ENCODE measurements at places on chromosomes 5 and 9.

- DNase-seq, result no peak
Observed at GRCh38 chr9:83521011-83521410, 17.2 kb downstream of the FRMD3 start.

GRCh38 chr9:82135106-82135505 is 146.5 kb downstream of the SPATA31D1 start:
- no peak for DNase-seq

- DNase-seq, result no peak
Observed at GRCh38 chr5:137666901-137667300, 69.0 kb downstream of the KLHL3 start.

DNA sequence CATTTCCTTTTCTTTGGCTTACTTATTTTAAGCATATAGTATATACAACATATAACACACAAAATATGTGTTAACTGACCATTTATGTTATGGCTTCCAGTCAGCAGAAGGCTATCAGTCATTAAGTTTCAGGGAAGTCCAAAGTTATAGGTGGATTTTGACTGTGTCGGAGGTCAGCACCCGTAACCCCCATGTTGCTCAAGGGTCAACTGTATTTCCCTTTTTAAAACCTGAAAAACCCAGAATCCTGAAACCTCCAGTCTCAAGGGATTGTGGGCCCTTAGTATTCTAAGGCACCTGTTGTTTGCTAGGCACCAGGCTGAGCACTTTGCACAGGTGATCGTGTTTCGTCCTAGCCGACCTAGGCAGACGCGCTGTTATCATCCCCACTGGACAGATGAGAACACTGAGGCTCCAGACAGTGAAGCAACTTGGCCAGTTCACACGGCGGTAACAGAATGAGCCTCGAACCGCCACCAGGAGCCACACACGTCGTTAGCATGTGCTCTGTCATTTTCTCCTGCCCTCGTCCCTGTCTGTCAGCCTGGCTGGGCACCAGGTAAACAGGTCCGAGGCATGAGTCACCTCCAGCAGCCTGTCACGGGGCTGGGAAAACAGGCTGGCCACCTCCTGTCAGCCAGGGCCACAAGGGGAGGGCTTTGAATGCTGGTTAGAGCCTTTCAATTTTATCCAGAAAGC is 39.9 kb downstream of the DUSP1 start:
- DNase-seq, result no peak

GRCh38 chr9:131447600-131447999 is 53.7 kb downstream of the PRRC2B start:
- DNase-seq, result no peak

GRCh38 chr9:128819716-128820664 is 1.7 kb downstream of the ENDOG start:
- peak; percentile 58 for DNase-seq

- no peak for DNase-seq
Observed at GRCh38 chr5:82011761-82012160, 39.9 kb downstream of the ATG10 start.

- DNase-seq, result no peak
Observed at GRCh38 chr5:32434221-32434620, 10.3 kb downstream of the ZFR start.

- DNase-seq, result no peak
Observed at GRCh38 chr9:24293386-24293785, 252.3 kb downstream of the IZUMO3 start.

DNA sequence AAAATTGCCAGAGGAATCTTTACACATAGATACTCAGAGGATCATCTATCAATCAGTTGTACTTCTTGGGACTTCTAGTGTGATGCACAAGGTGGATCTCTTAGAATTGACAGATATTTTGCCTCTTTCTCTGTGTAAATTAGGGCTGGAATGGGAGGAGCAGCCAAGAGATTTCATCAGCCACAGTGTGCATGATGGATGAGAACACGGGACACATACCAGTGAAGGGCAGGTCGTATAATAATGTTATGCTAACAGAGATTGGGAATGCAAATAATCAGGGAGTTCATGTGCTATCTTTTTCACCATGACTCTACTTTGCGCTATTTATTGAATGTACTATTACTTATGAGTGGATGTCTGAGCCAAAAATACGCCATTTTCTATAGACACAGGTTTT is 43.3 kb upstream of the ISOC1 start:
- DNase-seq, result no peak

- DNase-seq, result no peak
Observed at GRCh38 chr5:18270635-18271338, 636.5 kb downstream of the TAF11L14 start.

DNA sequence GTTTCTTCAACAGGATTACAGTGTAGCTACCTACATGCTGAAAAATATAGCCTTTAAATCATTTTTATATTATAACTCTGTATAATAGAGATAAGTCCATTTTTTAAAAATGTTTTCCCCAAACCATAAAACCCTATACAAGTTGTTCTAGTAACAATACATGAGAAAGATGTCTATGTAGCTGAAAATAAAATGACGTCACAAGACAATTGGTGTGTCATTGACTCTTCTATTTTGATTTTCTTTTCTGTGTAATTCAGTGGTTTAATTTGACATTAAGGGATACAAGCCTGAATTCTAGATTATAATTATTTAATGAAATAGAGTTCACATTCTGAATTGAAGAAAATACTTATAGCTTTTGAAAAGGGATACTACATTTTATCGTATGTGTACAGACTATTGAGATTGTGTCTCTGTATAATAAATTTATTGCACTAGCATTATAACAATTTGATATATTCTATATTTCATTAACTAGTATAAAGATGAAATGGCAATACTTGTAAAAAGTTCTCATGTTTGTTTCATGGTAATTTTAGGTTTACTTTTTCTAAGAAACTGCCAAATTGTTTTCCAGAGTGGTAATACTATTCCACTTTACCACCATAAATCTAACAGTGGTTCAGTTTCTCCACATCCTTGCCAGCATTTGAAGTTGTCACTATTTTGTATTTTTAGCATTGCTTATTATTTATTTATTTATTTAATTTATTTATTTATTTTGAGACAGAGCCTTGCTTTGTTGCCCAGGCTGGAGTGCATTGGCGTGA is 18.7 kb downstream of the ANXA1 start:
- no peak for DNase-seq

DNA sequence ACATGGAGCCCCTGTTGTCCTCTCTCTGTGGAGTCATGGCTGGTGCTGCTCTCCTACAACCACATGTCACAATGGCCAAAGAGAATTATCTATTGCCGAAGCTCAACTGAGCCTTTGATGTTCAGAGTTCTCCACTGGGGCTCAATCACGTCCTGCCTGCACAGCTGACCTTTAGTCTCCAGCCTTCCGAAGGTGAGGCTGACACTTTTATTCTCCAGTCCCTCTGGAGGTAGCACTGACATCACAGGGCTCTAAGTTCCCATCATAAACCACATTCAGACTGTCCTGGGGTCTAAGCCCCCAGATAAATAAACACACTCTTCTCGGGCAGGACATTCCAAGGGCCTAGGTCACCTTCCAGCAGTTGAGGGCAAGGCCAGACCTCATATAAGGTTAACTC is 23.4 kb downstream of the ADCY2 start:
- DNase-seq, result no peak

GRCh38 chr5:168292786-168293696 is 1.6 kb downstream of the WWC1 start:
- no peak for DNase-seq

DNA sequence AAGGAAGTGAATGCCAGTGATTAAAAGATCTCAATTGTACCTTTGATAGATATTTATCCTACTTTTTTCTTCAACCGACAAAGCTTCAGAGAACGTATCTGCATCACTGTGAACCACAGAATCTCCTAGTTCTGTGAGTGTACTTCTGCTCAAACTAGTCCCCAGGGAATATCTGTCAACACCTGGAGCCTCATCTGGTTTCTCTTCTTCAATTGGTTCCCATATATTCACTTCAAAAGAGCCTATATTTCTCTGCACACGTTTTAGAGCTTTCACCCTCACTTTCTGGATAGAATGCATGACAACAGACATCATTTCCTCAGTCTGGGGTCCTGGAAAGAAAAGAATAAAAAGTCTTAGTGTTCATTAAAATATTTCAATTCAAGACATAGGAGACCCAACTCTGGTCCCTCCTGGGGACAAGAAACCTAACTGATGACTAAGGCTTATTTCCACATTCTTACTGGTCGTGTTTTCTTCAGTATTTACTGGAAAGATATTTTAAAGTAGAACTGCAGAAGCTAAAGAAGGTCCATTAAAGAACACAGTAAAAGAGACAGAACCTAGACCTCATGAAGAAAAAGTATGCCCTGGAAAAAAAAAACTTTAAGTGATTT is 64.3 kb downstream of the CPLANE1 start:
- no peak for DNase-seq

DNA sequence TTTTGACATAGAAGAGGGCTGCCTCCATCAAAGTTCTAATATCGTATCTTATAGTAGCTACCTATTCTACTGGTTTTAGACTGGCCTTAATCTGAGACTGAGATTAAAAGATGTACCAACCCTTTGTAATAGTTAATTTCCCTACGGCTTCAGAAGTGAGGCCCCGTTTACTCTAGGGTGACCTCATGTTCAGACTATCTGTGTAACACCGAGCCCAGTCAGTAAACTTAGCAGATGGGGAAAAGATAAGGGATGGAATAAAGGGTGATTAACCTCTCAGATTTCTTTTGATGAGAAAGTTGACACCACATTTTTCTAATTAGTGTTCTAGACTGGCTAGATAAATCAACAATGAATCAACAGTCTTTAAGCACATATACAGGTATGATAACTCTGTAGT is 283.1 kb downstream of the KCTD16 start:
- DNase-seq, result no peak

DNA sequence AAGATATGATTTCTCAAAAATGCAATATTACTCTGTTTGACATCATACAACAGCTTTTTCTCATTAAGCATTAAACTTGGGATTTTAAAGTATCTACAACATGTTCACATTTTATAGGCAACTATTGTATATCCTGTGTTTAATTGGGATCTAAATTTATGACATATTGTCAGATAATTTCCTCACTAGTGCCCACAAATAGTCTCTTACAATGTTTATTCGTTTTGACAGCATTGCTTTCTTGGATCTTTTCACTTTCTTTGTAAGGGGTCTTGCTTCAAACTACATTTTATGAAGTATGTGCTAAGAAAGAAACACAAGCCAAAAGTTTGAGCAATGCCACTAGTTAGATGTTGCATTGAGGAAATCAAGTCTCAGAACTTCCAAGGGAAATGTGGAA is 285.1 kb downstream of the TMEM167A start:
- DNase-seq, result no peak

DNA sequence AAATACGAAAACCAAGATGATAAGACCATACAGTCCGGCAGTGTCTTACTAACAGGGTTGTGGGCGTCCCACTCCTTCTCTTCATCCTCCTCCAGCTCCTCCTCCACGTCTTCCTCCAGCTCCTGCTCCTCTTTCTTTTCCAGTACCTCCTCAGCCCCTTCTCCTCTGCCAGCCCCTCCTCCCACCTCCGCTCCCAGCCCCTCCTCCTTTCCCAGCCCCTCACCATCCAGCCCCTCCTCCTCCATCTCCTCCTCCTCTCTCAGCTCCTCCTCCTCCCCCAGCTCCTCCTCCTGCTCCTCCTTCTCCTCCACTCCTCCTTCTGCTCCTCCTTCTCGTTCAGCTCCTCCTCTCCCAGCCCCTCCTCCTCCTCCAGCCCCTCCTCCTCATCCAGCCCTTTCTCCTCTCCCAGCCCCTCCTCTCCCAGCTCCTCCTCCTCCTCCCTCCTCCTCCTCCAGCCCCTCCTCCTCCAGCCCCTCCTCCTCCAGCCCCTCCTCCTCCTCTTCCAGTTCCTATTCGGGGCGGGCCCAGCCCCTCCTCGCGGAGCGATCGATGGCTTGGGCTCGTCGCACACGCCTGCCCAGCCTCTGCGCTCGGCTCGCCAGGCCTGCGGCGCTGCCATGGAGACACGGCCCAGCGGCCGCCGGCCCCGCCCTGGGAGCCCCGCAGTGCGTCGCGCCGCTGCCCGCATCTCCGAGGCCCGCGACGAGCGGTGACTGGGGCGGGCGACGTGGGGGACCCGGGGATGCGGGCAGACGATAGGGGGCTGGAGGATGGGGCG is at the start of gene BRD3OS:
Gene BRD3OS, plus strand, starts transcription at position 654 of the 778 bp plus-strand sequence. CDS start 1,267 bp downstream, outside the sequence.
- DNase-seq, result peak; percentile 100

DNA sequence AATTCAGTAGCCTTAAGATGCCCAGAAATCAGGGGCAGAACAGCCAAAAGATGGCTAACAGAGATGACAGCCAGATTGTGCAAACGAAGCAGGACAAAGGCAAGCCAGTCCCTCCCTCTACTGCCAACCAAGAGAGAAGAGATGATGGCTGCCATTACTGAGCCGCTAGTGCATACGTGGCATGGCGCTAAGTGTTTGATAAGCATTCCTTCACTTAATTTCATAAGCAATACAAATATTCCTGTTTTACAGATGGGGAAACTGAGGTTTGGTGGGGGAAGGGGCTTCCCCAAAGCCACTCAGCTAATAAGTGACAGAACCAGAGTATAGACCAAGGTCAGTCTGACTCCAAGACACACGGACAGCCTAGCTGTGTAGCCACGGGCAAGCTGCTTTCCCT is 44.1 kb downstream of the STK10 start:
- DNase-seq, result no peak

DNA sequence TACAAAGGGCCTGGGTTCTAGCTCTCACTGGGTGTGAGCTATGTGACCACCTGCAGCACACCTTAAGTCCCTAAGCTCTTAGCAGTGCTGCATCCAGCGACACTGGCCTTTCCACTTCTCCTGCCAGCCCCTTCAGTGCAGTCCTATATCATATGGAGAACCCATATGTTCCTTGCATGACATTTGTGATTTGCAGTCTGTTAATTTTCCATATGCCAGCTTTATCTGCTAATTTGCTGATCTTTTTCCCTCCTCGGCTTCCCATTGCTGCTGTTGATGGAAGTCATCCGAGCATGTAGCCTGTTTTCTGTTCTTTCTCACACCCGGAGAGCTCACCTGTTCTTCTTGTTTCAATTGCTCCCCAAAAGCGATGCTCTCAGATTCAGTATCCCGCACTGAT is 23.2 kb downstream of the PRDM6 start:
- no peak for DNase-seq

DNA sequence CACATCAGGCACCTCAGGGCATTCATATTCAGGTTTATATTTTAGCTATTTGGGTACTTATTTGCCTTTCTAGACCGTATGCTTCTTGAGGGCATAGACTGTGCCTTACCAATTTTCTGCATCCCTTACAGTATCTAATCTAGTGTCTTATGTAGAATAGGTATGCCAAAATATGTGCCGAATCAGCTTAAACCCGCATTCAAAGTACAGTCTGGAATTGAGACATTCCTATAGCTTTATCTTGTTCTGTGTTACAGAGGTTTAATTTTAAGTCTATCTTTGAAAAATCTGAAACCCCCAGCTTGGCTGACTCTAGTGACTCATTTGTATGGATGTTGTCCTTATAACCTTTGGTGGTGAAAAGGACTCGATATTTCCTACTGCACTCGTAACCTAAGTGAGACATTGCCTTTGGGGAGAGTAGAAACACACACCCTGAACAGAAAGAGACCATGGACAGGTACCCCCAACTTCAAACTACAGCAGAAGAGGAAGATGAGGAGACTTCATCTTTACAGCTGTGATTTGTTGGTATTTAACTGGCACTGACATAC is 27.0 kb upstream of the TMOD1 start:
- DNase-seq, result no peak

- no peak for DNase-seq
Observed at GRCh38 chr5:64826541-64826940, 57.8 kb downstream of the CWC27 start.
